ENCODE measurements at places on chromosomes 3 and 15.

DNA sequence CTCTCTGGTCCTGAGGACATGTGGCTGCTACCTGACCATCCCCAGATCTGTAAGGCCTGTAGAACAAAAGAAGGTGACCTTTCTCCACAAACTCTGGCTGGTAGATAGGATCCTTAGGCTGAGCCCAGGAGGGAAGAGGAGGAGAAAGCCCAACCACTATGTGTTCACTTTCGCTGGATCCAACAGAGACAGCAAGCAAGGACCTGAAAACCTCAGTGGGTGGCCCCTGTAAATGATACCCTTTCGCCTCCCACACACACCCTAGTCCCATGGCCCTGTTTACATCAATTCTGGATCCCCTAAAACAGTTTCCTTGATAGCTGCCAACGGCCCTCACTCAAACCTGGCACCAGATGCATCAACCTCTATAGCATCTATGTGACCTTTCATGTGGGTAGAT is 22.4 kb downstream of the CCDC12 start:
- no peak for DNase-seq

DNA sequence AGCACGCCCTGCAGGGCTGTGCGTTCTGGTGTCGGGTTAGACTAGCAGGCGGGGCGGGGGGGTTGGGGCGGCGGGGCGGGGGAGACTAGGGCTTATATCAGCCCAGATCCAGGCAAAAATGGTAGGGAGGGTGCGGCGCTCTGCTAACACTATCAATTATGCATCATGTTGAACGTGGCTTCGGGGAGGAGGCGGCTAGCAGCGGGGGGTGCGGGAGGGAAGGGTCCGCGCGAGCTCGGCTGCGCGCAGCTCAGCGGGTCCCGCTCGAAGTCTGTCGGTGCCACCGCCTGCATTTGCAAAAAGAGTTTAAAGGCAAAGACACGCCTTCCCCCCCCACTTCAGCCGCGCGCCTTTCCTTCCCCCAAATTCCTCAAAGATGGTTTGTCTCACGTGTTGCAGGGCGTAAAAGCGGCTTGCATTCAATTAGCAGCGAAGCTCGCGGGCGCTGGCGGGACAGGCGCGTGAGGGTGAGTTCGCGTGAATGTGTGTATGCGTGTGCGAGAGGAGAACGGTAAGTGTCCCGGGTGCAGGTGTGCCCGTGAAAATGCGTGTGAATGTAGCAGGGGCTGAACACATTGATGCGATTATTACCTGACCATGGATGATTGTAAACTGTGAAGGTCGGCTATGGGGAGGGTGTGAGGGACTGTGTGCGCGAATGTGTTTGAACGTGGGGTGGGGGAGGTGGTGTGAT is at the start of gene ISLR2:
Gene ISLR2, plus strand, starts transcription at position 432 of the 694 bp plus-strand sequence. CDS start 2,169 bp downstream, outside the sequence.
- DNase-seq = no peak

DNA sequence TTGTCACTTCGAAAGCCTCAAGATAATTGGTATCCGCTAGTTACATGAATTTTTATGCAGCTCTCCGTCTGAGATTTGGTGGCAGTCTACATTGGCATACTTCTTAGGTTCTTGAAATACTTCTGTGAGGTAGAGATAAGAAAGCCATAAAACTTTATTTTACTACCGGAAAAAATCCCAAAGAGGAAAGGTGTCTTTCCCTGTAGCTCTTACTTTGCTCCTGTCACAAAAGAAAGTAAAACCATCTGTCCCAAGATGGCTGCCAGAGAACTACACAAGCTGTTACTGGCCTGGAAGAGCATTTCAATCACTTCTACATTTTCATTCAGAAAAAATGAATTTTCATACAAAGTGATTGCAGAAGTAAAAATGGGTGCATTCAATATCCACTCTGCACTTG is 214.8 kb upstream of the ST8SIA2 start:
- DNase-seq = no peak

GRCh38 chr3:154678041-154678654 is 248.2 kb upstream of the GPR149 start:
- no peak for DNase-seq
